ENCODE measurements at places on chromosomes 1 and 21.

GRCh38 chr1:167654975-167655575 lies 25.0 kb downstream of the RCSD1 start:
- no peak for DNase-seq

DNA sequence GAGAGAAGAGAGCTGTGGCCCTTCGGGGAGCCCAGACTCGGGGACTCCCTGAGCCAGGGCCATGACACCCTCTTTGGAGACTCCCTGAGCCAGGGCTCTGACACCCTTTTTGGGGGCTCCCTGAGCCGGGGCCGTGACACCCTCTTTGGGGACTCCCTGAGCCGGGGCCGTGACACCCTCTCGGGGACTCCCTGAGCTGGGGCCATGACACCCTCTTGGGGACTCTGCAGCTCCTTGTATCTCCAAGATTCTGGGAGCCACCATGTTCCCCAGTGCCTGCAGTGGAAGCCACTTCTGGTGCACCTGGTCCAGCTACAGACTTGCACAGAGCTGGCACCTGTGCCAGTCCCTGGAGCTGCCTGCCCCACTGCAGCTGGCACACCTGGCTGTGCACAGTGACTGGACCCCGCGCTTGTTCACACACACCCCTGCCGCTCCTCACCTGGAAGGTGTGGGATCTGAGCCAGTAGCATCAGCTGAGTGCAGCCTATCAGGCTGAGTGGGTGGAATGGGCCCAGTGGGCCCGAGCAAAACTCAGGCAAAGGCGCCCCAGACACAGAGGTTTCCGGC lies 3.8 kb upstream of the SSU72 start:
- no peak for DNase-seq

GRCh38 chr21:42063191-42063570 lies 7.9 kb upstream of the UMODL1 start:
- no peak for DNase-seq

GRCh38 chr1:94115900-94116436 lies 5.0 kb downstream of the ABCA4 start:
- DNase-seq: no peak

- DNase-seq: peak; percentile 11
Observed at GRCh38 chr1:163535807-163536206, 214.1 kb downstream of the NUF2 start.

- peak; percentile 38 for DNase-seq
Observed at GRCh38 chr1:213244664-213245091, 193.6 kb downstream of the RPS6KC1 start.
